Progenitor cell of endocrine pancreas (in vitro differentiated cells): ENCODE measurements at places on chromosomes 11 and 22.

GRCh38 chr22:19890502-19891316, 36.0 kb upstream of the GNB1L start:
- DNase-seq, result no peak

GRCh38 chr11:46712874-46713576, 6.0 kb upstream of the F2 start:
- DNase-seq, result no peak

GRCh38 chr22:26471522-26471921, 12.1 kb downstream of the HPS4 start:
- DNase-seq, result no peak

- DNase-seq, result no peak
Measured at GRCh38 chr11:65066805-65067291, 8.5 kb upstream of the NAALADL1 start.

- DNase-seq, result no peak
Measured at GRCh38 chr11:73233692-73234470, 15.8 kb downstream of the P2RY2 start.

DNA sequence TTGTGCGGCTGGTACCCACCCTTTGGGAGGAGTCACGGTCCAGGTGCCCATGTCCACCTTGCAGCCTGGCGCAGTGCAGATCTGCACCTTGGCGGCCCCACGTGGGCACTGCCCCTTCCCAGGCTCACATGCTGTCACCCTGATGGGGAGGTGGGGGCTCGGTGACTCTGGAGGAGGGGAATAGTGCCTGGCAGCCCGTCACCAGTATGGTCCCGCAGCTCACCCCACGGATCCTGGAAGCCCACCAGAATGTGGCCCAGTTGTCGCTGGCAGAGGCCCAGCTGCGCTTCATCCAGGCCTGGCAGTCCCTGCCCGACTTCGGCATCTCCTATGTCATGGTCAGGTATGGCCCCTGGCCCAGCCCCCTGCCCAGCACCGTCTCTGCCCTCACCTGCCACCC, 5.2 kb downstream of the TRPT1 start:
- DNase-seq, result no peak

DNA sequence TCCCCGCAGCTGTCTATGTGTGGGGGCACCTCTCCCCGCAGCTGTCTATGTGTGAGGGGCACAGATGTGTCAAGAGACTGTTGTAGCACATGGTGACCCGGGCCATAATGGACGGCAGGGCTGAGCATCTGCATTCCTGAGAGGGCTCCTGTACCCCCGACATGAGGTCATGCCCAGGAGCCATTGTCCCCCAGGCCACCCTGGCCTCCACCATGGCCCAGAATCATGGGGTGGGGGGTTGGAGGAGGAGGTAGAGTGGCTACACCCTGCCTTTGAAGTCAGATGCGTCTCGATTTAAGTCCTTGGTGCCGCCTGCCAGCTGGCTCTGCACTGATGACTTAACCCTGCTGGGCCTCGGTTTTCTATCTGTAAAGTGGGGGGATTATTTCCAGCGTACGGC, 49.1 kb downstream of the ARHGAP8 start:
- no peak for DNase-seq

DNA sequence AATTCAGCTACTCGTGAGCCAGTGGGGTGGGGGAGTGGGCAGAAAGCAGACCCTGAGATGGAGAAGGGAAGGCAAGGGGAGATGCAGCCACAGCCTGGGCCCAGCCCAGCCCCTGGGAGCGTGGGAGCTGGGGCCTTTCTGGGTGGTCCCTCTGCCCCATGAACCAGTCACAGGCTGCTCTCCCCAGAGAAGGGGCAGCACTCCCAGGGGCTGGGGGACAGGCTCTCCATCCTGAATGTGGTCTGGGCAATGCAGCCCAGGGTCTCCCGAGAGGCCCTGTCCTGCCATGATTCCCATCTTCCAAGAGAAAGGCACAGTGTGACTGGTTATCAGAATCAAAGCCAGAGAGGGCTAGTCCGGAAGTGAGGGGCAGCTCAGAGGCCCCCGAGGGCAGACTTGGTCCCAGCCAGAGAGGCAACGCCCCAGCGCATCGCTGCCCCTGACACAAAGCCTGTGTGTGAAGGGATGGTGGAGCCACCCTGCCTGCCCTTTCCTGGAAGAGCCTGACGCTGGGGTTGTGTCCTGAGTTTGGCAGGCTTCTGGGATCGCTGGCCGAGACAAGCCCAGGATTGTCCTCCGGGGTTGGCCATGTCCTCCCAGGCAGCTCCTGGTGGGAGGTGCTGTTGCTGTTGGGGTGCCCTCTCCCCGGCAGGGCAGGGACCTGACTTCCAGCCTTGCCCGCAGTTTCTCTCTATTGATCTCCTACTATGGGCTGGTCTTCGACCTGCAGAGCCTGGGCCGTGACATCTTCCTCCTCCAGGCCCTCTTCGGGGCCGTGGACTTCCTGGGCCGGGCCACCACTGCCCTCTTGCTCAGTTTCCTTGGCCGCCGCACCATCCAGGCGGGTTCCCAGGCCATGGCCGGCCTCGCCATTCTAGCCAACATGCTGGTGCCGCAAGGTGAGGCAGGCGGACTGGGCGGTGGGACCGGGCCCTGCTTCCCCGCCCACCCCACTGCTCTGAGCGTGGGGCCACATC, 23.8 kb upstream of the SLC22A12 start:
- no peak for DNase-seq

DNA sequence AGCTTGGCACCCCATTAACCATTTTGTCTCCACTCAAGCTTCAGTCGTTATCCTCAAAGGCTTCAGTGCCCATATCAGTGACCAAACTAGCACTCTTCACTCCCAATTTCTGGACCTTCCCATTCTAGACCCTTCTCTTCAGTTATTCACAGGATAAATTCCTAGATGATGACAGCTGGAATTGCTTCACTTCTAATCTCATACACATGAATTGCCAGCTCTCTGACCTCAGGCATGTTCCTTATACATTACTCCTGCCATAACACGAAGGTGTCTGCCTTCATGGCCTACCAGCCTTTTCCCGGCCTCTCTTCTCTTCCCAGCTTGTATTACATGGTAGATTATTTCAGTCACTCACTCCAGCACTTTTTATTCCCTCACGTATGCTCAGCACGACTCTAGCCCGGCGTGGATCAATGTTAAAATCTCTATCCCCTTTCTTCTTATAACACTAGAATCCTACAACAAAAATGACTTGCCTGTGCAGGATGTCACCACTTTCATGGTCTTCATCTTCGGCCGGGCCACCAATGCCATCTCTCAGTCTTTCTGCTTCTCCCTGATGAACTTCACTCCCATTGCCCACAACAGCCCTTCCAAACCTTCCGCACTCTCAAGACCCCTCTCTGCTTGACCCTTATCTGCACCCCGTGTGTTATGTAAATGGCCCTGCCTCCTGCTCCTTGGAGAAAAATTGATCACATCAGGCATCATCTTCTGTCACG, 36.9 kb downstream of the EIF3F start:
- no peak for DNase-seq
